Caudate nucleus (tissue), 63 donors: ENCODE measurements at places on chromosomes 2 and 18.
A peak's percentile ranks its signal among the peaks of the same experiment; 100 is the strongest.

DNA sequence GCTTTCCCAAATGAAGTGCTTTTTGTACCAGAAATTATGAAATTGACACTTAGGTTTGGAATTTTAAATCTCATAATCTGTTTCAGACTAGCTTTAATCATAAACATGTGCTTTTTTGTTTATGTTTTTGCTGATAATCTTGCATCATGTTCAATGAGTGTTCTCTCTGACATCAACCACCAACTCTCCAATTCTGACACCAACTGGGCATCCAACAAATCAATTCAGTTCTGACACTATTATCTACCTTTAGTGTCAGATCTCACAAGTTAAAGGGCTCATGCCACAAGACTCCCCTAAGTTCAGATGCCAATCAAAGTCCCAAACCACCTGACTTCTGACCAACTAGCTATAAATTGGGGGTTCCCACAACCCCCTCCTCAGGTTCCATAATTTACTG, 19.6 kb downstream of the PELI1 start:
- no peak for DNase-seq

GRCh38 chr2:49186050-49186648, 31.8 kb upstream of the FSHR start:
- no peak for DNase-seq

DNA sequence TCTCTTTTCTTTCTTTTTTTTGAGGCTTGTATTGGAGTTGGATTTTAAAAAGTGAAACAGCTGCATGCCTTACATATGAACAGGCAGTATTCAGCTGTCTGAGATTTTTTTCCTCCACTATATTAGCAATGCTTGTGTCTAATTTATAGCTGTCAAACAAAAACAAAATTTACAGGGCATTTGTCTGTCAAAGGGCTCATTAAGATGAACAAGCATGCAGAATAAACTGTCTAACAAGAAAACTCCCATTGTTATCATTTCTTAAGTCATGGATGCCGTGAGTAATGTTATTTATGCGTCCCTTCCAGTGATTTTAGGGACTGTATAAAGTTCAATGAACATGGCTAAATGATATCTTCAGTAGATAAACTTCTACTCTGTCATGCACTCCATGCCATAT, 674.7 kb downstream of the PLCL1 start:
- DNase-seq: no peak

GRCh38 chr2:28048341-28048740, 157.8 kb downstream of the BABAM2 start:
- no peak for DNase-seq

GRCh38 chr2:1162768-1163584, 212.3 kb downstream of the SNTG2 start:
- no peak for DNase-seq

DNA sequence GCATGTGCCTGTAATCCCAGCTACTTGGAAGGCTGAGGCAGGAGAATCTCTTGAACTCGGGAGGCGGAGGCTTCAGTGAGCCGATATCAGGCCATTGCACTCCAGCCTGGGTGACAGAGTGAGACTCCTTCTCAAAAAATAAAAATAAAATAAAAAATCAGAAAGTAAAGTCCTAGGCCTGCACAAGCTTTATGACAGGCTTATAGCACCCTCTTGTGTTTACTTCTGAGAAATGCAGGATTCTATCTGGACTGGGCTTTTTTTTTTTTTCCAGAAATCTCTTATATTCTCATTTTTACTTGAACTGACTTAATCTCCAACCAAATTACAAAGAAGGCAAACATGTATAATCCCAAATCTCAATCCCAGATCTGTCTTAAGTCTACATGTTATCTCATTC, 26.1 kb upstream of the REG3G start:
- no peak for DNase-seq

- no peak for DNase-seq
Observed at GRCh38 chr2:194495046-194495445, 1162.0 kb upstream of the SLC39A10 start.

DNA sequence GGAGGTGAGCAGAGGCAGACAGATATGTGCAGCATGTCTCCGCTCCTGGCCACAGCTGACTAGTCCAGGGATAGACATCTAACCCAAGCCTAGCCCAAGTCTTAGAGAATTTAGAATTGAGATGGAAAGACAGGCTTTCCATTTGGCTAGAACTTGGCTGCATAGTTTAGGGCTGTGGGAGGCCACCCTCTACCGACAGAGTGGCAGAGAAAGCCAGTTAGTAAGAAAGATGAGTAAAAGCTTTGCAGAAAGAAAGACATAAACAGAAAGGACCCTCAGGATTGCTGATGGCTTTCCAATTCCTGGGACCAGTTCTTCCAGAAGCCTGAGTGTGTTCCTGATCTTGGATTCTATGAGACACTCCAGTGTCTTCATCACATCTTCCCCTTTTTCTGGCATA, 62.1 kb downstream of the DYM start:
- no peak for DNase-seq

GRCh38 chr2:120312860-120313694, 32.9 kb upstream of the INHBB start:
- peak; percentile 74 for DNase-seq

- no peak for DNase-seq
Observed at GRCh38 chr2:167331636-167332232, 443.5 kb downstream of the XIRP2 start.

- no peak for DNase-seq
Observed at GRCh38 chr2:224671731-224672130, 44.4 kb downstream of the CCDC195 start.

- no peak for DNase-seq
Observed at GRCh38 chr2:11131166-11131920, 23.9 kb upstream of the SLC66A3 start.

- no peak for DNase-seq
Observed at GRCh38 chr2:201980389-201980821, 53.2 kb upstream of the FZD7 start.

DNA sequence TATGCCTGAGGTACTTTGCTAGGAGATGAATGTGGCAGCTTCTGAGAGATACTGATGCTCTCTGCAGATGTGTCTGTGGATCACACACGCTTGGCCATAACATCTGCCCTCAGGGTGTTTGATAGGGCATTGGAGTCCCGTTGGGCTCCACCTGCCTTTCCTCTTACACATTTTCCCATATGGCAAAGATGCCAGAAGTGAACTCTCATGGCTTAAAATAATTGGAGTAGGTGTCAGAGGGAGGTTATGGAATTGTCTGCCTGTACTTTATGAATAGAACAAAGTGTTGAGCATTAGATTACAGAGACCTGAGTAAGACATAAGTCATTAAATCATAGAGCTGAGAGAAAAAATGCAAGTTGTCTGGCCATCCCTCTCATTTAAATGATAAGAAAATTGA, 75.3 kb upstream of the PNPT1 start:
- DNase-seq: no peak

GRCh38 chr18:48541026-48541746, 2.4 kb downstream of the CTIF start:
- DNase-seq: peak; percentile 31

DNA sequence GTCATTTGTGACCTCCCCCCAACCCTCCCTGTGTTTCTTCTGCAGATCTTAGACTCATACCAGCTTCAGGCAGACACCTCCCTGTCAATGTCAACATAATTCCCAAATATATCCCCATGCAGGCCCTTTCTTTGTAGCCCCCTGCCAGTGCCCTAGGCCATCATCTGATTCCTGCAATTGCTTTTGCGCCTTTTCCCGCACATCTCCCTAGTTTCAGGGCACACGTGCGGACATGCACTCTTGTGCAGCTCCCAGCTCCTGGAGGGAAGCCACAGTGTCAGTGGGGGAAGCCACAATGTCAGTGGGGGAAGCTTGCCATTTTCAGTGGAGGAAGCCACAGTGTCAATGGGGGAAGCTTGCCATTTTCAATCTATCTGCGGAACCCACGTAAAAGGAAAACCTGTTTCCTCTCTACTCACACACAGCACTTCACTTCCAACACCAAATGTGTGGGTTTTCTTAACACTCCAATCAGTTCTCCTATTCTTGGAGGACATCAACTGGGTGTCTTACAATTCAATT, 256.4 kb downstream of the ACKR3 start:
- no peak for DNase-seq

DNA sequence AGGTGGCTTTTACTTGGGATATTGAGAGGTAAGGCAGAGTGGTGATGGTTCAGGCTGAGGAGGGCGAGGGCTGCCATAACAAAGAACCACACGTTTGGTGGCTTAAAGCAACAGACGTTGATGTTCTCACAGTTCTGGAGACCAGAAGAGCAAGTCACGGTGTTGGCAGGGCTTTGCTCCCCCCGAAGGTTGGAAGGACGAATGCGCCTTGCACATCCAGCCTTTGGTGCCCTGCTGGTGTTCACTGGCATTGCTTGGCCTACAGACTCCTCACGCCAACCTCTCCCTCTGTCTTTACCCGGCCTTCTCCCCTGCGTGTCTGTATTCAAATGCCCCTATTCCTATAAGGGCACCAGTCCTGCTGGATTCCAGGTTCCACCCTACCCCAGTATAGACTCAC, 125.4 kb downstream of the TPO start:
- DNase-seq: no peak

- no peak for DNase-seq
Observed at GRCh38 chr2:230899287-230899686, 25.8 kb downstream of the GPR55 start.

DNA sequence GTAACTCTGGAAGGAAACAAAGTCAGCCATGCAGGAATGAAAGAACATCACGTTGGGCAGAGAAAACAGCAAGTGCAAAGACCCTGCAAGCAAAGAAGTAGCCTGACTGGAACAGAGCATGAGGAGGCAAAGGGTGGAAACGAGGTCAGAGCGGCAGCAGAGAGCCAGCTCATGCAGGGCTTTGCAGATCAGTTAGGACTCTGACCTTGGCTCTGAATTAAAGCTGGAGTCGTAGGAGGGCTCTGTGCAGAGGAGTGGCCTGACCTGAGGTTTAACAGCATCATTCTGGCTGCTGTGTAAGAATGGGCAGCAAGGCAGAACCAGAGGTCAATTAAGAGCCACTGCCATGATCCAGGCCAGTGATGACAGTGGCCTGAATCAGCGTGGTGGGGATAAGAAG, 220.7 kb downstream of the PRKCE start:
- no peak for DNase-seq

DNA sequence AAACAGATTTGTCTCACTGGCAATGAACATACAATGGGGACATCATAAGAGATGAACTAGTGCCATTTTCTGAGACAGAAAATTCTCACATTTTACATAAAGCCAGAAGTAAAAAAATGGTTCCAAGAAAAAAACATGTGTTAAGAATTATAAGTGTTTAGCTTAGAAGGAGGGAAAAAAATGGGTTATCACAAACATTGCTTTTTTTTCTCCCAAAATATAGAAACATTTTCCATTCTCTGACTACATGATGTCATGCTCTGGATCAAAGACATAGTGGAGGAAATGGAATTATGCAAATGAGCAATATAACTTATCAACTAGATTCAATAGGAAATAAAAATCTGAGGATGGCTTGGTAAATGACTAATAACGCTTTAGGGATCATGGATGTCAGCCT, 49.8 kb downstream of the SPATS2L start:
- no peak for DNase-seq

- DNase-seq: no peak
Observed at GRCh38 chr2:231673348-231673770, 35.0 kb upstream of the PTMA start.
